ENCODE measurements at places on chromosomes 3 and 15.

DNA sequence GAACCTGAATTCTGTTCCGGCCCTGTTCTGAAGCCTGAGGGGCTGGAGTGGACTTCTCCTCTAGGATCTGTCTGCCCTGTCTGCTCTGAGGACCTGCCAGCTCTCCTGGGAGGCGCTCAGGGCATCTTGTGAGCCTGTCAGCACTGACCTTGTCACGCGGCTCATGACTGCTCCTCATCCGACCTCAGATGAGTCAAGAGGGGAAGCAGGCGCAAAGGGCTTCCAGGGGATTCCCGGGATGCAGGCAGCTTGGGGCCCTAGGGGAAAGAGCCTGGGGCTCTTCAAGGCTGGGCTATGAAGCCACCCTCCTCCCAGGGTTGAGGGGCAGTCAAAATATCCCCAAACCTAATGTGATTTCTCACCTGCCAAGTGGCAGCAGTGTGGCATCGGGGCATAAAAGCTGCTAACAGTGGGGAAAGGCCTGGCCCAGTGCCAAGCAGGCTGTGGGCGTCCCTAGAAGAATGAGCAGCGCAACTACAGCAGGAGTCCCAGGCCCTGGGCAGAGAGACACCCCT lies 27.6 kb upstream of the ANKDD1A start:
- DNase-seq, result peak; percentile 91

GRCh38 chr3:180962530-180962929 lies 27.0 kb downstream of the DNAJC19 start:
- DNase-seq, result no peak

GRCh38 chr15:41501931-41502794 lies 8.5 kb downstream of the ITPKA start:
- no peak for DNase-seq

- no peak for DNase-seq
These were observed 579.0 kb upstream of the CBLB start for GRCh38 chr3:106447723-106448301.

DNA sequence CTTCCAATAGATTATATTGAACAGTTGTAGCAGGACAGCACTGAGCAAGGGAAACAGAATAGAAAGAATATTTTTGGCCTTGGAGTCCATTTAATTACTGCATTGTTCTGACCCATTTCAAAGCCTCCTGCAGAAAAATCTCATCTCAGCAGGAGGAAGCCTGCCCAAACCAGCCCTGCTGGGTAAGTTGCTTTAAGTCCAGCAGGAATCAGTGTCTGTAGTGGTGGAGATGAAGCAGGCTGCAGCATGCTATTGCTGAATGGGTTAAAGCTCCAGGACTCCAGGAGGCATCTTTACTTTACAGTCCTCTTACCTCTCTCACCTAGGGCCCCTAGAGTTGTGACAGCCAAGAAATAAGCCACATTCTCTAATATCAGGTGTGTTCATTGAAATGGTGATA lies 380.3 kb upstream of the THBS1 start:
- no peak for DNase-seq

GRCh38 chr3:68468695-68469375 lies 463.5 kb downstream of the TAFA4 start:
- DNase-seq, result no peak

GRCh38 chr3:127264292-127264691 lies 23.6 kb downstream of the PRR20G start:
- DNase-seq, result no peak

DNA sequence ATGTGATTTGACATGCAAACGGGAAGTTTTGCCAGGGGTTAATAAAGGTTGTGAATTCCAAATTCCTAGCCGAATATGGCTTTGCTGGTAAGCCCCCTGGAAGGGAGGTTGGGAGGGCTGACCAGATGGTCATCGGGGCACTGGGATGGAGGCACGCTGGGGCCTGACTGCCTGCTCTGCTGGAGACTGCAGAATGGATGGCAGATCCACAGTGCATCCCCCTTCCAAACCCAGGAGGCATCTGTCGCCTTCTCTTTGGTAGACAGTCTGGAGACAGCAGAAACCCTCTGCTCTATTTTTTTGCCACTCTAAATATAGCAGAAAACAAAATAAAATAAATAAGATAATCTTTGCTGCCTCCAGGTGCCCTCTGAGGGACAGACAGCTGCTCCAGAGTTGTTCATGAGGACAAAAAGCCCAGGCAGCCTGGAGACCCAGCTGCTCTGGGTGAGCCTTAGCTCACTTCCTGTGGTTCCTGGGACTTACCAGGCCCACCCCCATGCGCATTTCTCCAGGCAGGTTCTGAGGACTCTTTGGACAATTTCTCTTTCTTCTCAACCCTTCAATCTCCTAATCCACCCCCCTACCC lies 6.1 kb upstream of the SPTBN5 start:
- no peak for DNase-seq

Data from aorta (tissue), 5 donors.